ENCODE measurements at places on chromosomes 12 and 14.

DNA sequence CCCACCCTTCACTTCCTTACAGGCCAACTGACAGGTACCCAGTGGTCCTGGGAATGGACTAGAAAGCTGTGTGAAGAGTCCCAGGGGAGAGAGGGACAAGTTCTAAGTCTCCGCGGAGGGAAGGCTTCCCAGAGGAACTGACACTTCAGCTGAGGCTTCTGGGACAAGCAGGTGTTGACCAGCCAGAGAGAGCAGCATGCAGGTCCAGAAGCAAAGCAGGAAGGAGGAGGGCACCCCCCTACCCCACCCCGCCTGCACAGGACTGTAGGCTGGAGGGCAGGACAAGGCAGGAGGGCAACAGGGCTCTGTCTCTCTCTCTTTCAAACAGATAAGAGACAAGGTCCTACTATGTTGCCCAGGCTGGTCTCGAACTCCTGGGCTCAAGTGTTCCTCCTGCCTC, 58.2 kb upstream of the CORO1C start:
- no peak for DNase-seq

- DNase-seq: no peak
Measured at GRCh38 chr12:30870491-30871265, 55.9 kb upstream of the TSPAN11 start.

DNA sequence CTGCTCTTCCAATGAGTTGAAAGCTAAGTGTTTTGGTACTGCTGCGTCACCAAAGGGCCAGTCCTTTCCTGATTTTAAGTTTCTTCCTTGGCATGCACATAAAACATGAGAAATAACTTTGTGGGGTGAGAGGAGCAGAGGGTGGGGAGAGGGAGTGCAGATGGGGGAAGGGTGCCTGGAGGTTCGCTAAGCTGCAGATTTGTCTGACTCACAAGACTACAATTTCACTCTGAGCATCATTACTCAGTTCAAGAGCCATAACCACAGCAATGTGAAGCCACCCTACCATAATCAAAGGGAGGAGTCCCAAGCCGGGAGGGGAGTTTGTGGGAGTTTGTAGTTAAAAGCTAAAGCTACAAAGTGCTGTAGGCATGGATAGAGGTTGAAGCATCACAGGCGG, 136.1 kb downstream of the ANO2 start:
- no peak for DNase-seq

- DNase-seq: peak; percentile 1
Measured at GRCh38 chr12:128069359-128069997, 197.5 kb upstream of the TMEM132C start.

GRCh38 chr12:29656762-29657538, 126.8 kb downstream of the TMTC1 start:
- DNase-seq: no peak

GRCh38 chr12:131687346-131688125, 23.4 kb upstream of the SFSWAP start:
- DNase-seq: no peak

GRCh38 chr12:3311491-3312103, 179.4 kb upstream of the PRMT8 start:
- no peak for DNase-seq

GRCh38 chr14:69886453-69887242, 7.4 kb downstream of the SMOC1 start:
- DNase-seq: no peak

- no peak for DNase-seq
Measured at GRCh38 chr14:81613341-81614045, 79.8 kb upstream of the SEL1L start.

DNA sequence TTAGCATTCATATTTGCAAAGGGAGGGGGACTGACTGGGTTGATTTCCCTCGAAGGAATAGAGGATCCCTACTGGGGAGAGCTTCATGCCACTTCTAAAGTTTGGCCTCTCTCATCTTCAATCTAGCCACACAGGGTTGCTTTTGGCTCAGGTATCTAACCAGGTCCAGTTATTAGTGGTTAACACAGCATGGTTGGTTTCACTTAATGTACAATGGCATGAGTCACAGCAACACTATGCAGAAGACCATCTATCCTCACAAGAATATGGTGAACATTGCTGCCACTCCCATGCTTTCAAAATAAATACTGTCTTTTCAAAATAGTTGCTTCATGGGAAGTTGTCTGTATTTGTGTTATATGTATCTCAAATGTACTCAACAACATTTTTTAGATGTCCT, 6.6 kb upstream of the RAB3IP start:
- DNase-seq: no peak

- no peak for DNase-seq
Measured at GRCh38 chr12:614411-614970, 48.8 kb downstream of the NINJ2 start.

DNA sequence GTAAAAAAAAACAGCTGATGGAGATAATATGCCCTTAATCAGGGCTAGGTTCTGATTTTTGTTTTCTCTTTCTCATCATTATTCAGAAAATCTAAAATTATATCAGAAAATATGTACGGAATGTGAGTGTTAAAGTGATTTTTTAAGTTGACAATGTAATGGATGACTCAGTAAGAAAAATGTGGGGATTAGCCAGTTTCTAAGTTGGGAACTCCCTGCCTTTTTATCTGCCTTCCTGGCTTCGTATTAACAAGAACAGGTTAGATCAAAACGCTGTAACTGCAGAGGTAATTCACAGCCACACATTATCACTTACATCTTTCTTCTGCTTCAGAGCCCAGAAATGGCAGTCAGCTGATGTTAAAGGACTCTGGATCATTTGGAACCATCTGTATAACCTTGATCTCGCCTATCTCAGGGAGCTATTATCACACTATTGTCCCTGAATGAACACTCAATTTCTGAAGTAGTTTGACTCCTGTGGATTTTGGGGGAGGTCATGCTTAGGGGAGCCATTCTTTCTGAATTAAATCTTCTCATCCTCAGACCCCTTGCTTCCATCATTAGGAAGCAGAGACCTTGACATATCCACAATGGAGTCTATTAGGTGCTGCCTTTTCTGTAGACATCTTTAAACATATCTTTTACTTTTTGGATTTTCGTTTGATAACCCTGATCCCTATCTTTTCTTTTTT, 135.7 kb upstream of the SLC16A7 start:
- no peak for DNase-seq

DNA sequence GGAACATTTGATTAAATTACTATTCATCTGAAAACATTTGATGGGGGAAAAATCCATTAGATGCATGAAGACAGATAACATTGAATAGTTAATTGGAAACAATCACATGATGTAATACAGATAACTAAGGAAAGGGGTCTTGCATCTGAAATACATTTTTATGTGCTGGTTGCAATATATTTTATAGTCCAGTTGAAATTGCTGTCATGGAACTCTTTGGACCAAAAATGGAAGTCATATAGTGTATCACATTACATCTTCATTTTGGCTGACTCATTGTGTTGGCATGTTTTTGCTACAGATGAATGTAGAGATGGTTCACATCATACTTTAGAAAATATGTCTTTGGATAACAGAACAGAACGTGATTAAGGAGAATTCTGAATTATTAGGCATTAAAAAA, 43.0 kb upstream of the GNPNAT1 start:
- no peak for DNase-seq

GRCh38 chr14:106058342-106058741, 532.0 kb downstream of the TMEM121 start:
- DNase-seq: no peak

DNA sequence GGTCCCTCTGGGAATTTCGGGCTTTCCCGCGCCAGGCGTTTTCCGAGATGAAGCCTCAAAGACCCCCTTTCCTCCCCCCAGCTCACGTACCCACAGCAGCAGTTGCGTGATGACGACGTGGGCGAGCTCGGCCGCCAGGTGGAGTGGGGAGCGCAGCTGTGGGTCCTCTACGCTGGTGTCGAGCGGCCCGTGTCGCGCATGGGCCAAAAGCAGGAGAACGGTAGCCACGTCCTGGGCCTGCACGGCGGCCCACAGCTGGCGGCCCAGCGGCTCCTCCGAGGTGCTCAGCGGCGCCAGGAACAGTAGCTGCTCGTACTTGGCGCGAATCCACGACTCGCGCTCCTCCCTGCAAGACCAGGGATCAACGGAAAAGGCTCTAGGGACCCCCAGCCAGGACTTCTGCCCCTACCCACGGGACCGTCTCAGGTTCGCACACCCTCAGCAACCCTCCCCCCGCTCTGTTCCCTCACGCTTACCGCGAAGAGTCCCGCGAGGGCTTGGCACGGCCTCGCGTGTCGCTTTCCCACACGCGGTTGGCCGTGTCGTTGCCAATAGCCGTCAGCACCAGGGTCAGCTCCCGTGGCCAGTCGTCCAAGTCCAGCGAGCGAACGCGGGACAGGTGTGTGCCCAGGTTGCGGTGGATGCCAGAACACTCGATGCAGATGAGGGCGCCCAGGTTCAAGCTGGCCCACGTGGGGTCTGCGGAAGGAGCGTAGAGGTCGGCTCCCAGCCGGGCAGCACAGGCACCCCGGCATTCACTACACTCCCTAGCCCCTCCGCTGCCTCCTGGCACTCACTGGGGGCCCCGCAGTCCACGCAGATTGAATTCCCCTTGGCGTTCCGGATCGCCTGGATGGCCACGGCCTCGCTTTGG, 11.4 kb downstream of the AGAP2 start:
- DNase-seq: no peak

DNA sequence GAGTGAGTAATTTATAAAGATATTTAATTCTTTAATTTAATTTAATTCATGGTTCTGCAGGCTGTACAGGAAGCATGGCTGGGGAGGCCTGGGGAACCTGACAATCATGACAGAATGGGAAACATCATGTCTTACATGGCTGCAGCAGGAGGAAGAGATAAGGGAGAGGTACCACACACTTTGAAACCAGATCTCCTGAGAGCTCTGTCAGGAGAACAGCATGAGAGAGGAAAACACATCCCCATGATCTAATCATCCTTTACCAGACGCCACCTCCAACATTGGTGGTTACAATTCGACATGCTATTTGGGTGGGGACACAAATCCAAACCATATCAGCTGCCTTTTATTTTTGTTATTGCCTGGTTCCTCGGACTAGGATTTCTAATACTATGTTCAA, 928.6 kb downstream of the TMEM121 start:
- no peak for DNase-seq

DNA sequence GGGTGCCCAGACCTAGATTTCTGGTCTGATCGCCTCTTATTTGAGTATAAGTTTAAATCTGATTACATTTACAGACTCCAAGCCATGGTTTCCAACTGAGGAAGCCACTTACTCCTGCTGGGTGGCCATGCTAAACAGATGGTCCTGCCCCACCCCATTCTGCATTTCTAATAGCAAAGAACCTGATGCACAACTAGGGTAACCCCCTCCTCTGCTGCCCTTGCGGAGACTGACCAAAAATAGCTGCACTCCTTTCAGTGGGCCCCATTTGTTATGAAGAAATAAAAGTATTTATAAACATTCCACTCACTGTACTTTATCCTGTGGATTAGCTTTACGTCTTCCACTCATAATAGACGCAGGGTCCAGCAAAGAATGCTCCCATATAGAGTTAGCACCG, 6.8 kb downstream of the GIT2 start:
- no peak for DNase-seq

GRCh38 chr14:70962935-70963334, 55.7 kb downstream of the PCNX1 start:
- DNase-seq: no peak

DNA sequence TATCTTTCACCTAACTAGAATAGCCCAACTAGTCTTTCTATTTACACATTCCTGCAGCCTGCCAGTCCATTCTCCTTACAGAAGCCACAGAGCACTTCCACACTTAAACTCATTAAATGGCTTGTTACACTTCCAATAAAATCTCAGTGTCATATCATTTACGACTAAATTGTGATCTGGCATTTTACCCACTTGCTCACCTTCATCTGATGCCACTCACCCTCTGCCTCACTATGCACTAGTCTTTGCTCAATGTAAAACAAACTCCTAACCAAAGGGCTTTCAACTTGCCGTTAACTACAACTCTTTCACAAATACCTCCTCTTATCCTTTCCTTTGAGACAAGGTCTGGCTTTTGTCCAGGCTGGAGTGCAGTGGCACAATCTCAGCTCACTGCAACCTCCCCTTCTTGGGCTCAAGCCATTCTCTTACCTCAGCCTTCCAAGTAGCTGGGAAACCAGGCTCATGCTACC, 24.1 kb downstream of the YAF2 start:
- no peak for DNase-seq

DNA sequence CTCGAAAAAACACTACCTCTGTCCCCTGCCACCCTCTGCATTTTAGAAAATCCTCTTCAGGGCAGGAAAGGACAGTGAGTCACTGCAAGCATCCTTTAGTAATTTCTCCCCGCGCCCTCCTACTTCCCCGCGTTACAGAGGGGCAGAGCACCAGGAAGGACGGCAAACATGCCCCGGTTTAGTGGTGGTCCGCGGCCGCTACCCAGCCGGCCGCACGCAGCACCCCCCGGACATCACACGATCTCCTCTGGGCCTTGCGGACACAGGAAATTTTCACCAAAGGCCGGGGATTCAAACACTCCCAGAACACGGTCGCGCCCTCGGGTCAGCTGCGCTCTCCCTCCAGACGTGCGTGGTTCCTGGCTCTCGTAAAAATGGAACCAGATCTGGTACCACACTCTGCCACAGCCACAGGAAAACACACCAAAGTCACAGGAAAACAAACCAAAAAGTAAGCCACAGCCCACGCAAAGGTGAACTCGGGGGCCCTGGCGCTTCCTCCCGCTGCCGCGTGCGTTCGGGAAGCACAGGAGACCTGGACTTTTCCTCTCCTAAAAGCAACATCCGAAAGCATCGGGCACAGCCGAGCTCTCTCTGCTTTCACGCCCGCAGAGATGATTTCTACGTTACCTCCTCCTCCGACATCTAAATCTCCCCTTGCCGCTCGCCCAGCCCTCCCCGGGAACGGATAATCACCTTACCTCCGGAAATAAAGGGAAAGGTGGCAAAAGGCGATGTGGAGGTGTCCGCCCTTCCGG, 839 bp downstream of the SLC38A1 start:
- no peak for DNase-seq

DNA sequence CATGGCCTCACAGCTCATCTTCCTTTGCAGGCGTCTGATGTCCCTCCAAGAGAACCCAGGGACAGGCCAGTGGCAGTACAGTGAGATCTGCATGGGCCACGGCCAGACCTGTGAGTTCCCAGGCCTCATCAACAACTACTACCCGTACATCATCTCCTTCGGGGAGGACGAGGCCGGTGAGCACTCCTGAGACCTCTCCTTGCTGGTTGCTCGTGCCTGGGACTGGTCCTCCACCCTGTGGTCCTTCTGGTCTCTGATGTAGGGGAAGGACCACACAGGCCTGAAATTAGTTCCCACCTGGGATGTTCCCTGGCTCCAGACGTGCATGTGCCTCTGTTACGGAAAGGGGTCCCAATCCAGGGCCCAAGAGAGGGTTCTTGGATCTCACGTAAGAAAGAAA, 17.9 kb downstream of the HHIPL1 start:
- DNase-seq: no peak
